ENCODE measurements at places on chromosomes 13 and 19.

- DNase-seq: no peak
These were observed 204.3 kb downstream of the DNAJC15 start for GRCh38 chr13:43227721-43228120.

- no peak for DNase-seq
These were observed 155.0 kb downstream of the POSTN start for GRCh38 chr13:37443538-37443937.

DNA sequence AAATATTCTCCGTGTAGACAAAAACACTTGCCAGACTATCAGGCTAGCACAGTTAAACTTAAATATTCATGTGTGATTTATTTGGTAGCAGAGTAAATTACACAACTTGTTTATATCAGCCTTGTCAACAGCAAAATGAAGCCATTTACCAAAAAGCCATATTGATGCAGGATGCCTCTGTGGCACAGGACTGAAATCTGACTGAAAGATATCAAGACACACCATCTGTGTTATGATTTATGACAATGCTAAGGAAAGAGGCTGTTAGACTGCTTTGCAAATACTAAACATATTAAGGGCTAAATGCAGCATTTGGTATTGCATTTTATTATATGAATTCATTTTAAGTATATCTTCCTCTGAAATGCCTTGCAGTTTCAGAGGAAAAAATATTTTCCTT is 44.8 kb upstream of the FNDC3A start:
- DNase-seq: no peak

- no peak for DNase-seq
These were observed 21.0 kb downstream of the CLEC4M start for GRCh38 chr19:7783991-7784423.

DNA sequence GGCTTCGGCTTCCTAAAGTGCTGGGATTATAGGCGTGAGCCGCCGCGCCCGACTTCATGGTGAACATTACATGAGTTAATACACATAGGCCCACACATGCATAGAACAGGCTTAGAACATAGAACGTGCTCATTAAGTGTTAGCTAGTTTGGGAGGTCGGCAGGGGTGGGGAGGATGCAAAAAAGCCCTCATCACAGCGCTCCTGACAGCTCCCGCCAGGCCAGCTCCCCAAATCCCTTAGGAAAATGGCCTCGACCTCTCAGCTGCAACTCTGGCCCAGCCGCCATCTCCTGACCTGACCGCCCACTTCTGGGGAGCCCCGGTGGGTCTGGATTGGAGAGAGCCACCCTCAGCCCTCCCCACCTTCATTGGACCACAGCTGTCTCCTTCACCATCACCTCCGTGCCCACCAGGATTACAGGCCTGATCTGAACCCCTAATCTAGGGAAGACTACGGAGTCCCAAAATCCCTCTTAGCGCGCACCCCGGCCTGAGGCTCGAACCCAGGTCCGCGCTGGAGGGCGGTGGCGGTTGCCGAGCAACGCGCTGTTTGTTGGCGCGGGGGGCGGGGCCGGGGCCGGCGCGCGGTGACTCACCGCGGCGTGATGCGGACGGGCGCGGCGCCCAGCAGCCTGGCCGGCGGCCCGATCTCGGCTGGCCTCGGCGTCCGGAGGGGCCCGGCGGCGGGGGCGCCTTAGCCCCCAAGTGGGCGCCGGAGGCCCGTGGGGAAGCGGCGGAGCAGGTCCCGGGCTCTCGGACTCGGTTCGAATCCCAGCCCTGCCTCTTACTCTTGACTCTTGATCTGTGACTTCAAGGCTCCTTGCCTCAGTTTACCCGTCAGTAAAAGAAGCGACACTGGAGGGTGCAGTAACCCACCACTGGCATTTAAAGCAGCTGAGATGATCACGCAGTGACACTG is 26.7 kb upstream of the NANOS3 start:
- no peak for DNase-seq

- DNase-seq: no peak
These were observed 12.6 kb upstream of the GARRE1 start for GRCh38 chr19:34241513-34242337.

DNA sequence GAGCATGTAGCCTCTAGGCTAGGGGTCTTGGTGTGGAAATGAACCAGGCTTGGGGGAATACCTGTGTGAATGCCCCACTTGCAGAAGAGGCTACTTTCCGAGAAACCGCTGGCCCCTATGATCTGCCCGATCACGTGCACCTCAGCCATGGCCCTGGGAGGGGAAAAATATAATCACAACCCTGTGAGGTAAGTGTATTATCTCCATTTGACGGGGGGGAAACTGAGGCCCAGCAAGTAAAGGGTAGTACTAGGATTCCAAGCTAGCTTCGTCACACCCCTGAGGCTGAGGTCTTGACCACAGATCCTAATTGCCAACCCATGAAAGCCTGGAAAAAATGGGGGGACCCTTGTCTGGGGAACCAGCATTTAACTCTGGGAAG is 587 bp downstream of the B9D2 start:
- no peak for DNase-seq

DNA sequence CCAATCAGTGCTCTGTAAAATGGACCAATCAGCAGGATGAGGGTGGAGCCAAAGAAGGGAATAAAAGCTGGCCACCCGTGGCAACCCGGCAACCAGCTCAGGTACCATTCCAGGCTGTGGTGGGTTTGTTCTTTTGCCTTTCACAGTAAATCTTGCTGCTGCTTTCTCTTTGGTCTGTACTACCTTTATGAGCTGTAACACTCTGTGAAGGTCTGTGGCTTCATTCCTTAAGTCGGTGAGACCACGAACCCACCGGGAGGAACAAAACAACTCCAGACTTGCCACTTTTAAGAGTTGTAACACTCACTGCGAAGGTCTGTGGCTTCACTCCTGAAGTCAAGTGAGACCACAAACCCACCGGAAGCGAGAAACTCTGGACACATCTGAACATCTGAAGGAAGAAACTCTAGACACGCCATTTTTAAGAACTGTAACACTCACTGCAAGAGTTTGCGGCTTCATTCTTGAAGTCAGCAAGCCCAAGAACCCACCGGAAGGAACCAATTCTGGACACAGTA is 16.5 kb upstream of the SPACA6 start:
- no peak for DNase-seq

DNA sequence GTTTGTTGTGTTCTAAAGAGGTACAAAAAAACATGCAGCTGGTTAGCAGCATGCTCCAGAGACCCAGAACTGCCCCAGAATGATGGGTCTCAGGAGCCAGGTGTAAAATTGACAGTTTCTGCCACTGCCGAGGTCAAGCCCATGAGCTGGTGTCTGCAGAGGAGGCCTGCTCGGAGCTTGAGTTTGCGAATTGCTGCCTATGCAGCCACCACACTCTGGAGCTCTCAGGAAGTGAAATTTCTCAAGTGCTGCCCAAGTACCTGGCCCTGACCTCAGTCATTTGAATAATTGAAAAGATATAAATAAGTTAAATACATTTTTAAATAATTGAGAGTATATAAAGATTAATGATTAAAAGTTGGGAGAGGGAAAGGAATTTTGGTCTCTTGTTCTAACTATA is 66.4 kb downstream of the ZAR1L start:
- no peak for DNase-seq

DNA sequence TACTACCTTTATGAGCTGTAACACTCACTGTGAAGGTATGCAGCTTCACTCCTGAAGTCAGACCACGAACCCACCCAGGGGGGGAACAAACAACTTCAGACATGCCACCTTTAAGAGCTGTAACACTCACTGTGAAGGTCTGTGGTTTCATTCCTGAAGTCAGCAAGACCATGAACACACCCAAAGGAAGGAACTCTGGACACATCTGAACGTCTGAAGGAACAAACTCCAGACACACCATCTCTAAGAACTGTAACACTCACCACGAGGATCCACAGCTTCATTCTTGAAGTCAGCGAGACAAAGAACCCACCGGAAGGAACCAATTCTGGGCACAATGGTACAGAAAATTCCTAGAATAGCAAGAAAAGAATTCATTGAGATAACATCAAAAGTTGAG is 1796.5 kb upstream of the MIR17HG start:
- DNase-seq: no peak

- no peak for DNase-seq
These were observed 508 bp downstream of the ZBTB7A start for GRCh38 chr19:4066176-4066606.

GRCh38 chr13:32783067-32783466 is 196.8 kb downstream of the PDS5B start:
- no peak for DNase-seq

GRCh38 chr19:12766051-12766521 is 9.3 kb downstream of the HOOK2 start:
- DNase-seq: no peak

GRCh38 chr19:11387162-11388034 is 3.3 kb upstream of the EPOR start:
- DNase-seq: no peak

DNA sequence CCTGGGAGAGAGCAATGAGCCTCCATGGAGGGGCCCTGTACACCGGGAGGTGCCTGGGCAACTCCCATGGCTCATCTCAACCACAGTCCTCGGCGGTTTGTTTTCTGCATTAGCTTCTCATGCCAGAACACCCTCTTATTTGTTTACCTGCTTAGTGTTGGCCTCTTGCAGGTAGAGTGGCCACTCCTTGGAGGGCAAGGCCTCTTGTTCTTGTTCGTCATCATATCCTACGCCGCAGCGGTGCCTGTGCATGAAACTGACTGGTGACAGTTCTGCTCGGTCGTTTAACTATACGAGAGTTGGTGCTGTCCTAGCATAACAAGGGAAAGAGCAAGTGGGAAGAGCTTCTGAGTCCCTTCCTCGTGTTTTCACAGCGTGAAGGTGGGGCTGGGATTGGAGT is 40.5 kb upstream of the RNF113B start:
- DNase-seq: no peak

DNA sequence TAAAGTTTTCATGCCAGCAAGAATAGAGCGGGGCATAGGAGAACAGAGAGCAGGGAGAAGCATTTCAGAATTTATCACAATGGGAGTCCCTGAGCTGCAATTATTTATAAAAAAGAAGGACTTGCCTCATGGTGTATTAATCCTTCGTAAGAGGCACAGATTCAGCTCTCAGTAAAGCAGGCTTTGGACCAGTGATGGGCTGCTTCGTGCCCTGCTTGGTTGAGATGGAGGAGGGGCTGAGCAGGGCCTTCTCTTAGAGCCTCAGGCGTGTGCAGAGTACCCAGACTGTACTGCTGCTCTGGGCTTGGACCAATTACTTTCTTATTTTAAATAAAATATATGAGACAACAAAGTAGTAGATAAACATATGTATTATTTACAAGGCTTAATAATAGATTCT is 265.7 kb upstream of the SLC10A2 start:
- DNase-seq: no peak

- DNase-seq: no peak
These were observed 43.6 kb upstream of the LSM14A start for GRCh38 chr19:34128558-34129250.

GRCh38 chr13:62525652-62526051 is 1110.0 kb upstream of the PCDH20 start:
- DNase-seq: no peak

- no peak for DNase-seq
These were observed 427 bp downstream of the RTBDN start for GRCh38 chr19:12833738-12834565.

DNA sequence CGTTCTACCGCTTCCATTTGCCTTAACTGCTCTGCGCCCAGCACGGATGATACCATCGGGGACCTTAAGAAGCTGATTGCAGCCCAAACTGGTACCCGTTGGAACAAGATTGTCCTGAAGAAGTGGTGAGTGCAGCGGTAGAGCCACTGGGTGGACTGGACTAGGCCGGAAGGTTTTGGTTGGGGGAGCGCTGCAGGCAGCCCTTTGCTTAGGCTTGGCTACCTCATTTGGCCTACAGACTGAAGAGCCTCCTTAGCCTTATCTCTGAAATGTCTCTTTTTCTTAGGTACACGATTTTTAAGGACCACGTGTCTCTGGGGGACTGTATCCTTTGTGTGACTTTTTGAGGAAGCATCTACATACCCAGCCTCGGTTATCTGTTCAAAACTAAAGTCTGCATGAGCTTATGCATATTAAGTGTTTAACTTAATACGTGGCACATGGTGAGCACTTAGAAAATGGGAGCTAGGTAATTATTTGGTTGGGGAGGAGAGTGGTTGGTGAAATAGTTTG is 889 bp downstream of the UBL5 start:
- no peak for DNase-seq

DNA sequence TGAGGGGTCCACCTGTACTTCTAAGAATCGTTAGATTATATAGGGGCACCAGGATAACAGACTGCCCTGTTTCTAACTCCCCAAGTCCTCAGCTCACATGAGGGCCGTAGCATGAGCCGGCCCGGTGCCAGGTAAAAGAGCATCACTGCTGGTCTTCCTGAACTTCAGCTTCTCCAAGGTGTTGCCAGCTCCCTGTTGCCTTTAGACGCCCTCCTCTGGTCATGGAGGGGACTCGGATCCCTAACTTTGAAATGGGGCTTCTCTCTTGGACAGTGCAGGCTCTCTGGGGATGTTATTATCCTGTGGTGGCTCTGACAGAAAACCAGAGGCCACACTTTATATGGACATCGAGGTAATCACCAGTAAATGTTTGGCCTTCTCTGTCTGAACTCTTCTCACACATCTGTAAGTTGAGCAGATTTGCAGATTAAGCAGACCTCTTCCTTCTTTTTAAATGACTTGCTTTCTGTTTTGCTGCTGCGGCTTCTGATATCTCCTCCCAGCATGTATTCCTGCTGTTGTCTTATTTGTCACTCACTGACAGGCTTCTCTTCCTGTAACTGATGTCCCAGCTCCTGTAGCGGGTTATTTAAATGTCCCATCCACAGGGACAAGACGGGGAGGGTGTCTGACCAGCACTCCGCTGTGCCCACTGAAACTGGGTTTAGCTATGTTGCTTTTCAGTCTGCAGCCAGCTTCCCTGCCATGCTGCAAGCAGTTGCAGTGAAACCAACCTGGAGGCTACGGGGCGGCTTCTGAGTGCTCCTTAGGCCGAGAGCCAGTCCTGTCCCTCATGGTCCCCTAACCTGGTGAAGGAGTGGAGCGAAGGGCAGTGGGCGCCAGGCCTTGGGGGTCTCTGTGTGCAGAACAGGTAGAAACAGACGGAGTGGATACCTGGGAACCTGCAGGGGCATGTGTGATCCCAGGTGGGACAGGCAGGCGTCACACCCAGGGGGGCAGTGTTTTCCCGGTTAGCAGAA is 39.2 kb downstream of the TSSK6 start:
- DNase-seq: no peak

DNA sequence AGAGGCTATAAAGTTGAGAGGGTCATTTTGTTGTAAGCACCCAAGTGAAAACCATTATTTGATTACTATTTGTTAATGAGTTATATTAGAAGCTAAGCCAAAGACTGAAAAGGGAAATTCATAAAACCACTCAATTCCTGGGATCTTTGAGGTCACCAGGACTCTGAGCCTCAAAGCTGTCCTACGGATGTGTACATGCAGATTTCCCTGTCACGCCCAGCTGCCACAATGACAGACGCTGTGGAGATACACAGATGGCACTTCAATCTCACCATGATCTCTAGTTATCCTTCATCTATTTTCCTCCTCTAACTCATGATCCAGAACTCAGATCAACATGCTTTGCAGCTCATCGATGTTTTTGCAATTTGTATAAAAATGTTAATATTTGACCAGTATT is 403.5 kb upstream of the MIR17HG start:
- DNase-seq: no peak

GRCh38 chr13:30440910-30441703 is 18.8 kb downstream of the UBE2L5 start:
- DNase-seq: no peak

- DNase-seq: no peak
These were observed 88.6 kb upstream of the MYCBP2 start for GRCh38 chr13:77415253-77416071.

GRCh38 chr13:31903111-31903815 is 128.3 kb upstream of the FRY start:
- no peak for DNase-seq

GRCh38 chr13:97515643-97516042 is 81.7 kb downstream of the RAP2A start:
- no peak for DNase-seq
